ENCODE measurements at places on chromosomes 16 and 17.

DNA sequence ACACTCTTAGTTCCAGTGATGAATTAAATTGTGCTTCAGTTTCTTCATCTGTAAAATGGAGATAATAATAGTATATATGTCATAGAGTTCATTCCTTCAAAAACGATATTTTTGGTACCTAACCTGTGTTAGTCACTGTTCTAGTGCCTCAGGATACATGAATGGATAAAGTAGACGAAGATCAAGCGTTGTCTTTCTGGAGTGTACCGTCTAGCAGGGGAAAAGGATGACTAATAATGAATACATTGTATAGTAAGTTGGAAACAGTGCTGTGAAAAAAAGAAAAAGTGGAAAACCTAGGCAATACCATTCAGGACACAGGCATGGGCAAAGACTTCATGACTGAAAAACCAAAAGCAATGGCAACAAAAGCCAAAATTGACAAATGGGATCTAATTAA, 8.6 kb downstream of the KRT10 start:
- no peak for DNase-seq

GRCh38 chr17:12709063-12709462, 43.4 kb downstream of the MYOCD start:
- no peak for DNase-seq

DNA sequence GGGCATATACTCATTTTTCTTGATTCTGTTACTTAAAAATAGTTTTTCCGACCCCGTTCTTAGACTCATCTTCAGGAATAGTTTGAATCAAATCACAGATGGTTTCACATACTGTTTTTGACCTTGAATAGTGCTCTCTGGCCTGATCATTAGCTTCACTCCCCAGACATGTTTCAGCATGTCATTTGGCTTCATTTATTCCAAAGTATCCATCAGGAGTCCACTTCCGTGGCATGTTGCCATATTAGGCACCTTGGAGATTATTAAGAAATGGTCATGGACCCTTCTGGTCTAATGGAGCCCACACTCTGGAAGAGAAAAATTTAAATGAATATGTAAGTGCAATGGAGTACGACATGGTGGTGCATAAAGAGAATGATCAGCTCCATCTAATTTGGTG, 222.3 kb downstream of the FTO start:
- DNase-seq: no peak

GRCh38 chr17:51869387-51869786, 289.1 kb downstream of the CA10 start:
- no peak for DNase-seq
